Adrenal gland (tissue), 19 donors: ENCODE measurements at places on chromosomes 6 and 20. TPM values are rescaled to one million over a fixed set of nuclear protein-coding genes. Genes with fewer than 3 reads are reported as not detected.

GATA5 gene
- total RNA-seq = 5.3 TPM

DNA sequence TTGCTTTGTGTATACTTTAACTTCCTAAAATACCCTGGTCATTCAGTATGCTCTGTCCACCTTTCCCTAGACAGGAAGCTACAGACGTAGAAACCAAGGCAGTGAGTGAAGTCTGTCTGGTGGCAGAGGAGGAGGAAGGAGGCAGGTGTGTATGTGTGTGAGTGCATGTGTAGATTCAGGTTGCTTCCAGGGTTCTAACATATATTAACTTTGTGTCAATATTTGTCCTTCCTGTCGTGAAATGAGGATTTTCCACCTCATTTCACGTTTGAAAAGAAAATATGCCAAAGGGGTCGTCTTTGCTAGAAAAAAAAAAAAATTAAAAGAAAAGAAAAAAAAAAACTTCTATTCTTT is 411.5 kb downstream of the PKHD1 start:
- no peaks in the 10 kb centered on the region for H3K36me3 ChIP-seq
- H3K4me3 ChIP-seq = no peak overlapping the region
- H3K4me1 ChIP-seq = no peaks in the 10 kb centered on the region
- no peak for DNase-seq
- no peaks in the 10 kb centered on the region for H3K27me3 ChIP-seq

DNA sequence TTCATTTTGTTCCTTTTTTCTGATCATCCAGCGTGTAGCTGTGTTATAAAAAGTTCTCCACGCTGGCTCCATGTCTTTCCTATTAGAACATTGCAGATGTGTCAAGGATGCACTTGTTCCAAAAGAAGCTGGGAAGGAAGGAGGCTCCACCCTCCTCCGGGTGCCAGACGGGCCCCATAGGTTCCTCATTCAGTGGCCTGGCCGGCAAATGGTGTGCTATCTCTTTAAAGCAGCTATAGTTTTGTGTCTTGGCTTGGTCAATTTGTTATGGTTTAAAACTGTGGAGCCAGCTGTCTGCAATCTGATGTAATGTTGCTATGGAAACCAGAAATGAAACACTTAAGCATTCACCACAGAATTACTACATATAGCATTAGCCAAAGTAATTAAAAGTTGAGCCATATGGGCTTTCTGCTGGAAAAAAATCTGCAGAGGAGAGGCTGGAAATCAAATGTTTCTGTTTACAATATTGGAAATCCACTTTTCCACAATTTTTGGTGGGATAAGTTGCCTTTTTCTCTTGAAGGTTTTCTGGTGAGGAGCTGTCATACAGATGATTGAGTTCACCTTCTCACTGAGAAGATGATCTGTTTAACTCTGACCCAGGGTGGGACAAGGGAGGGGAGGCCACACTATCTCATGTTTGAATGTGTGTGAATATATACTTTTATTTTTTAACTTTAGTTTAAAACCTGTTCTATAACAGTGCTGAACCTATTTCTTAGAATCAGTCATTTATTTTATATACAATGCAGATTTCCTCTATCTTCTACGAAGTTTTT is 167.4 kb downstream of the SASH1 start:
- peaks cover 4% of the 10 kb centered on the region for H3K4me1 ChIP-seq
- H3K27me3 ChIP-seq = no peaks in the 10 kb centered on the region
- H3K36me3 ChIP-seq = no peaks in the 10 kb centered on the region
- DNase-seq = no peak

- H3K27me3 ChIP-seq = no peaks in the 10 kb centered on the region
- H3K36me3 ChIP-seq = no peaks in the 10 kb centered on the region
- no peaks in the 10 kb centered on the region for H3K4me1 ChIP-seq
- H3K27ac ChIP-seq = no peak overlapping the region
- no peak overlapping the region for H3K4me3 ChIP-seq
- no peak for DNase-seq
Measured at GRCh38 chr6:70763754-70764510, 96.2 kb downstream of the SMAP1 start.

DNA sequence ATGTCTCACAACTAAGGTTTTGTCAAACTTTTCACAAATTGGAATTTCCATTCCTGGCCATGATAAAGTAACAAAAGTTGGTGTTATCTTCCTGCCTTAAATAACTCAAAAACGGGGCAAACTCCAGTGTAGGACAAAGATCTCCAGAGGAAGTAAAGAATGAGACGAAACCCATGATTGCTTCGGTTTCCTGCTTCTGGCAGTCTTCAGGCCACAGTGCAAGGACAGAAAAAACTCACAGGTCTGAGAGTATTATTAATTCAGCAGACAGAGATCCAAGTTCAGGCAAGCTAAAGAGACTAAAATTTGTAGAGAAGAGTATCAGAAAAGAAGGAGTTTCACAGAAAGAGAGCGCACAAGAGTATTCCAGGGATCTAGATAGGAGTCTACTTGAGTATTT is 64.8 kb upstream of the RCAN2 start:
- no peak for DNase-seq
- no peaks in the 10 kb centered on the region for H3K27me3 ChIP-seq
- no peaks in the 10 kb centered on the region for H3K36me3 ChIP-seq

DNA sequence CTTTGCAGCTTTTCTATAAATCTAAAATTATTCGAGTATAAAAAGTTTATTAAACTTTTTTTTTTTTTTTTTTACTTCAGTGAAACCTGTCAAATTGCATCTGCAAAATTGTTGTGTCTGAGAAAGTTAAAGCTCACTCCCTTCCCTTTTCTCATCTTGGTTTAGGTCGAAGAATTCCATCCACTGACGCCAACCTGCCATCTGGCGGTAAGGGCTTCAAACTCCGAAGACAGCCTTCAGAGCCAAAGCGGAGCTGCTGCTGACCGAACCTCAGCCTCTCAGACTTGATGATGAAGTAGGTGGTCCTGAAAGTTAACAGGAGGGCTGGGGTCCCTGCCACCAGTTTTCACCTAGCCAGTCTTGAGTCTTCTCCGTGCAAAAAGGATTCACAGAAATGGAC is 29.6 kb upstream of the VAPB start:
- no peak overlapping the region for H3K4me3 ChIP-seq
- peaks cover 45% of the 10 kb centered on the region for H3K36me3 ChIP-seq
- no peaks in the 10 kb centered on the region for H3K4me1 ChIP-seq
- no peaks in the 10 kb centered on the region for H3K27me3 ChIP-seq
- DNase-seq = no peak

DNA sequence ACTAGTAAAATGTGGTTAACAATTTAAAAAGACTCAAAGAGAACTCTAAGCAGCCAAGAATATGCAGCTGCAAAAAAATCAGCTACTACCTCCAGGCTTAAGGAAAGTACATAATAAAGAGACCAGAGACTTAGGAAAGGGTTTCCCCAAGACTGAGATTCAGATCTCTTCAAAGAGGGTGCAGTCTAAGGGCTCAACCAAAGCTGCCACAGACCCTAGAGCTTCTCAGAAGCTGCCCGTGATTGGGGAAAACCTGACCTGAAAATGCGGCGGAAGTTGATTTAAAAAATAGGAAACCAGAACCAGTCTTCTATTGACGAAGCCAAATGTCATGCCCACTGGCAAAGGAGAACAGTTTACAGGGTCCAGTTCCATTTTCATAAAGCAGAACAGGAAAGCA is 516.8 kb upstream of the MARCKS start:
- no peaks in the 10 kb centered on the region for H3K4me1 ChIP-seq
- DNase-seq = no peak
- H3K27ac ChIP-seq = no peak overlapping the region
- no peaks in the 10 kb centered on the region for H3K36me3 ChIP-seq

DNA sequence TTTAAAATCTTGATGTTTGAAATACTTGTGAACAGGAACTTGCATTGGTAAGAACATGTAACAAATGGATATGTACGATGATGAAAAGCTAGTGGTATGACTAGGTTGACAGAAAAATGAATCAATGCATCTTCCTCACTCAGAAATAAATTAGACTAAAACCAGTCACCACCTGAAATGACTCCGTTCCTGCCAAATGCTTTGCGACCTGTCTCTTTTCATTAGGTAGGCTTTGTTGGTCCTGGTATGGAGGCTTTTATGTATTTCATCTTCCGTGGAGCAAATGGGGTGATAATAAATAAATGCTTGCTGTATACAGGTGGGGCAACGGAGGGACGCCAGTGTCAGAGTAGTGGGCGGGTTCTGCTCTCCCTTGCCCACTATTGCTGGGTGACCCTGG is 17.1 kb upstream of the ULBP3 start:
- DNase-seq = no peak
- H3K27me3 ChIP-seq = peaks cover 7% of the 10 kb centered on the region
- H3K4me1 ChIP-seq = no peaks in the 10 kb centered on the region
- H3K36me3 ChIP-seq = no peaks in the 10 kb centered on the region
